ENCODE measurements at places on chromosomes 16 and 17. TPM values are rescaled to one million over a fixed set of nuclear protein-coding genes. Genes with fewer than 3 reads are reported as not detected.
A peak's percentile ranks its signal among the peaks of the same experiment; 100 is the strongest.

G6PC1 gene
- polyA plus RNA-seq: not detected

PIRT gene
- polyA plus RNA-seq: 0.02 TPM

PTX4 gene
- 0.09 TPM for polyA plus RNA-seq

PMFBP1 gene
- polyA plus RNA-seq: 0.38 TPM

TP53TG3C gene
- polyA plus RNA-seq: not detected

OTOP3 gene
- polyA plus RNA-seq: not detected

RASL10B gene
- 37.2 TPM for polyA plus RNA-seq

UMOD gene
- not detected for polyA plus RNA-seq

MYH3 gene
- polyA plus RNA-seq: 0.45 TPM

TP53TG3F gene
- not detected for polyA plus RNA-seq

CSH2 gene
- polyA plus RNA-seq: not detected

CA7 gene
- not detected for polyA plus RNA-seq

DNA sequence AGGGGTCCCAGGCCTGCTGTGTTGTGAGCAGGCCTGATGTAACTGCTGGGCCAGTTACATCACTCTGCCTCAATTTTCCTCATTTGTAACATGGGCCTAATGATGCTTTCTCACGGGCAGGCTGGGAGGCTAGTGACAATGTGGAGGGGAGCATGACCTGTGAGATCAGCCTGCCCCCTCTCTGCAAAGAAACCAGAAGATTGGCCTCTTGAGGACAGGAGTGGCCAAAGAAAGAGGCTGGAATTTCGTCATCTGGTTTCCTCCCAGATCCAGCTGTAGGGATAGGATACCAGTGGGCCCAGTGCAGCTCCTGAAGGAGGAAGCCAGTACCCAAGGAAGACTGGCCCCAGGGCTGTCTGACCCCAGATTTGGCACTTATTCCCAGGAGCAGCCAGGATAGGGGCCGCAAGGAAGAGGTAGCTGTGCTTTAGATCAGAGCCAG is 615 bp upstream of the SREBF1 start:
- DNase-seq: peak; percentile 64

GRCh38 chr17:14699574-14700185 is 398.8 kb downstream of the HS3ST3B1 start:
- no peak for DNase-seq

DNA sequence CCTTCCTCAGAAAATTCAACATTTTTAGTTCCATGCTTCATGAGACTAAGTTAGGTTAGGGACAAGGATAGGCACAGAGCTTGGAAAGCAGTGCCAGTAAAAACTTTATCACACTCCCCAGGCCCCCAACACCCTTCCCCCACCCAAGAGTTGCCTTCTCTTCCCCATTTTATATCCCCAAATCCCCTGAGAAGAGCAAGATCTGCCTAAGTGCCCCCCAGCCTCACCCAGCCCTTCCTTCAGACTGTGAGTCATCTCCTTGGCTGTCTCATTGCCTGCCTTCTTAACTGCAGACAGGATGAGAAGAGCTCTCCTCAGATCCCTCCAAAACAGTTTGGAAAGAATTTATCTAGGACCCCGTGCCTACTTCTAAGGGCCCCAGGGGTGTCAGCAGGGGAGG is 55.8 kb downstream of the NEUROD2 start:
- no peak for DNase-seq

DNA sequence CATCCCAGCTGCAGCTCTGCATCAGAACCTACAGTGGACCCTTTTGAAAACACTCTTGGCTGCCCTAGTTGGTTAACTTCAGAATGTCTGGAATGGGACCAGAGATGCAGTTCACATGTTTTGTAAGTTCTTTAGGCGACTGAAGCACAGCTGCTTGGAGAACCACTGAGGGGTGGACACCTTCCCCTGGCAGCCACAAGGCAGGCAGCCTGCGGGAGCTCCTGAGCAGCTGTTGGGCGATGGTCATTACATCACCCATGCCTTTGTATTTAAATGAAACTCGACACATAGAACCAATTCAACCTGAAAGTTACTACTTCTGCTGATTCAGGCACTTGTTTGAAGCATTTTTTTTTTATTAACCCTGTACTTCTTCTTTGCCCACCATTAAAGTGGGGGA is 151.5 kb downstream of the LGALS9B start:
- DNase-seq: no peak

DNA sequence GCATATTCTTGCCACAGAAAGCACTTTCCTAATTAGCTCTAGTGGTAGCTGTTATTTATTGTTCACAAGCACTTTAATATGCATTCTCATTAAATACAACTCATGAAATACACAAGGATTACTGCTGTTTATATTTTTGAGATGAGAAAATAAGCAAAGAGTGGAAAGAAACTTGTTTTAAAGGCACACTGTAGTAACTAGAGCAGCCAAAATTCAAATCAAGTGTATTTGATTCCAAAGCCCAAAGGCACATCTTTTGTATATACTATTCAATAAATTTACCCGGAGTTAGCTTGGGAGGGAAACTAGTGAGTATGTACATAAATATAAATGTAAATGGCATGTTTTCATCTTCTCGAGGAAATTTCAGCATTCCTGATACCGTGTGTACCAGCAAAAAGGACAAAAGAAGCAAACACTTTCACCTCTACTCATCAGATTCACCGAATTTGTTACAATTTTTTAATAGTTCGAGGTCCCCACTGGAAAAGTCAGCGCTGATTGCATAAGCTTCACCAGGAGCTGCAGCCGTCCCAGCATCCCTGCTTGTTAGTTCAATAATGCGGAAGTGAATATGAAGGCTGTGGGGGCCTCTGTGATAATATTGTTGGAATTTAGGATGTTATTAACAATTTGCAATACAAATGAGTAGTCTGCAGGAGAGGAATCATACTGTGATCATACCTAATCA is 371.6 kb upstream of the MON1B start:
- no peak for DNase-seq

- DNase-seq: no peak
These were observed 114.0 kb upstream of the METRNL start for GRCh38 chr17:82965371-82965770.

- DNase-seq: peak; percentile 89
These were observed 50.4 kb downstream of the TIMM22 start for GRCh38 chr17:1047177-1047878.

DNA sequence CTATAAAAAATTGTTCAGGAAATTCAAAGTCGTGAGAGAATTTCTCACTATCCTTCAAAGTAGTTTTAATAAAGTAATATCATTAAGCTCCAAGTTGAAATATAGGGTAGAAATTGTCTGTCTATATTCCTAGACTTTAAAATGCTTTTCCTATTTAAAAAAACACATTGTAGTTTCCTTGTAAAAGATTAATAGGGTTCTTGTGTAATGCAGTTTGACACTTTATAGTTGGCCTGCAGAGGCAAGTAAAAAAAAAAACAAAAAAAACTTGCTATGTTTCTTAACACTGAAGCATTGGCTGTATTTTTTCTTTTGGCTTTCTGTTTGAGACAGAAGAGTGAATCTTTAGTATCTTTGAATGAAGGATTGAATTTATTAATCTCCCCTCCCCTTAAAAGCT is 17.4 kb downstream of the CPD start:
- DNase-seq: no peak

GRCh38 chr16:73420676-73421075 is 372.7 kb upstream of the ZFHX3 start:
- no peak for DNase-seq

- DNase-seq: peak; percentile 88
These were observed 196.7 kb upstream of the GSE1 start for GRCh38 chr16:85416228-85417109.

- DNase-seq: no peak
These were observed 19.4 kb downstream of the CIAPIN1 start for GRCh38 chr16:57427824-57428223.

DNA sequence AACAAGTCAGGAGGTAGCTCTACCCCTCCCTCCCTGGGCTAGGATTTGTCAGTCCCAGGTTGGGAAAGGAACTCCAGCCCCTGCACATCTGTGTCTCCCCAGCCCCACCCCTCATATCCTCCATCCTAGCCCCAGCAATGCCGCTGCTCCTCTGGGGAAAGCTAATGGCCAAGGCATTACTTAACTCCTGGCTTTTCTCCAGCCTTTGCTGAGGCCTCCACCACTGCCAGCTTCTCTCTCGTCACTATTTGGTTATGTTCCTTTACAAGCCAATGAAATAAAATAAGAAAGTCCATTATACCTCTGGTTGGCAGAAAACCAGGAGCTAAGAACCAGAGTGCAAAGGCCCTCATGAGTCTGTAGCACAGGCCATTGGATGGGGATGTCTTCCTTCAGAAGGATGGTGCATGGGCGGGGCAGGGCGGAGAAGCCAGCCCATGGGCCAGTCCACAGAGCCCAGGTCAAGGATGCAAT is 171.0 kb downstream of the CCDC182 start:
- peak; percentile 75 for DNase-seq

DNA sequence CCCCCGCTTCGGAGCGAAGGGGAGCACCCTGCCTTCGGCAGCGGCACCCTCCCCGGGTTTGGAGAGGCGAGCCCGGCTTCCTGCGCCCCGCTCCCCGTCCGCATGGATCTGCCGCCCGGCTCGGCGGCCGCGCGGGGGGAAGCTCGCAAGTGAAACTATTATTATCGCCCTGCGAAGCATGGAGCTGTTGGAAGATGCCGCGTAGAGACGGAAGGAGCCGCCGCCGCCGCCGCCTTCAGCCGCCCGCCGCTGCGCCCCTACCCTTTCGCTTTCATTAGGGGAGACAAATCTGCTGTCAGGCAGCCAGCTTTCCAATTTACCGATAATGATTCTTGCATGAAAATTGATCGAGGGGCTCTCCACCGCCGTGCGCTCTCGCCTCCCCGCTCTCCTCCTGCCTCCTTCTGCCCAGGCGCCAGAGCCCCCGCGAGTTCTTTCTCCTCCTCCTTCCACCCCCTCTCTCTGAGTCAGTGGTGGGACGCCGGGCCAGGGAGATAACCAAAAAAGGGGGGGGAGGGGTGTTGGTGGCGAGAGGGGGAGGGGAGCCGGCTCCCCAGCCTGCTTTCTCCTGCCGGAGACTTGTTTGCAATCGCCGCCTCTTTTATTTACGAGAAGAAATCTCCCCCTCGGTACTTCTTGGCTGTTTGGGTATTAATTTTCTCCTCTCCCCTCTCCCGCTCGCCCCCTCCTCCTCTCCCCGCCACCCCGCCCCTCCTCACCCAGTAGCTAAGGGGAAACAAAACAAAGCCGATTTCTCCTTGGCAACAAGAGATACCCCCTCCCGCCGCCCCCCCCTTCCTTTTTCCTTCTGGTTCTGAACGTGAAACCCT is 58.0 kb upstream of the GSE1 start:
- DNase-seq: peak; percentile 91

GRCh38 chr16:78755751-78756661 is 656.6 kb downstream of the WWOX start:
- DNase-seq: no peak

- no peak for DNase-seq
These were observed 278.6 kb downstream of the CBLN1 start for GRCh38 chr16:49003022-49003421.

- DNase-seq: no peak
These were observed 71.0 kb upstream of the EFCAB3 start for GRCh38 chr17:62309396-62309795.

- no peak for DNase-seq
These were observed 13.3 kb upstream of the MYH8 start for GRCh38 chr17:10435096-10435495.

- DNase-seq: no peak
These were observed 89.6 kb downstream of the ANKRD11 start for GRCh38 chr16:89400740-89401139.

DNA sequence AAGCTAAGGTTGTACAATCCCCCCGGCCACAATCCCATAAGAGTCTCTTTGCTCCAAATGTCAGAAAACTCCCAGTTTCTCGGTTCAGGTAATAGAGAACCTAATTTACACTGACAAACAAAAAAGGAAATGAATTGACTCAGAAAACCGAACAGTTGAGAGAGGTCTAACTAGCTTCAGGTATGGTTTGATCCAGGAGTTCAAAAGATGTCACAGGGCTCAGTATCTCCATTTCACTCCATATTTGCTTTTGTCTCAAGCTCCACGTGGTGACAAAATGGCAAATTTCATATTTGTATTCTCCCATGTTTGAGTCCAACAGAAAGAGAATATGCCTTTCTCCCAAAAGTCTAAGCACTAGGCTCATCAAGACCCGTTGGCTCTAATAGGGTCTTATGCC is 117.4 kb downstream of the AXIN2 start:
- DNase-seq: no peak

- DNase-seq: peak; percentile 63
These were observed 10.7 kb upstream of the GSDMA start for GRCh38 chr17:39951924-39952679.

DNA sequence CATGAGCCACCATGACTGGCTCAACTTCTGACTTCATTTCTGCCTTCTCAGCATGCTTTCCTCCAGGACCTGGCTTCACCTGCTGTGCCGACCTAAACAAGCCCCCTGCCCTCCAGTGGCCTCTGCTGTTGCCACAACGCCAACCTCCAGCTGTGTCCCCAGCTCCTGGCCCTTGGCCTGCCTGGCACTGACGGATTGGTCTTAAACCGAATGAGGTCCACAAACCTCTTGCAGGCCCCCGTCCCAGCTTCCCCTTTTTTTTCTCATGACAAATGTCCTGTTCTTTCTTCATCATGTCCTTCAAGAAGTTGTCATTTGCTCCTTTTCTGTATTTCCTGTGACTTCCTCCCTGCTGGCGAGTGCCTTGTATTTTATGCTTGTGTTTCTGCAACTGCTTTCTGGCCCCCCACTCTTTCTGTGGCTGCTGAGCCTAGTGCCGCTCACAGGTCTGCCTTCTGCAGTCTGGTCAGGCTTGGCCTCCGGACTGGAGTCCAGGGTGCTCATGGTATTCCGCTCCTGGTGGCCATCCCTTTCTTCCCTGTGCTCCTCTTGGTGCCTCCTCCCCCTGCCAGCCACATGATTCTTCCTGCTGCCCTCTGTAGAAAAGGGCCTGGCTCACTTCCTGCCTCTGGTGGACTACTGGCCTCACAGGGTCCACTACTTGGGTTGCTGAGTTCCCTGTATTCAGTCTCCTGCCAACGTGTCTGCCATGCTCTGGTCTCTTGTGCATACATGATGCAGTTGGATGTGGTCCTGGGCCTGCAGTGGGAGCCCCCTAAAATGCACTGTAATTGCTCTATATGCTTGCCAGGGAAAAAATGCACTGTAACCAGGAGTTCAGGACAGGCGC is 2.9 kb downstream of the ATP6V0C start:
- DNase-seq: peak; percentile 63

GRCh38 chr17:37358098-37358829 is 17.5 kb upstream of the C17orf78 start:
- peak; percentile 70 for DNase-seq

DNA sequence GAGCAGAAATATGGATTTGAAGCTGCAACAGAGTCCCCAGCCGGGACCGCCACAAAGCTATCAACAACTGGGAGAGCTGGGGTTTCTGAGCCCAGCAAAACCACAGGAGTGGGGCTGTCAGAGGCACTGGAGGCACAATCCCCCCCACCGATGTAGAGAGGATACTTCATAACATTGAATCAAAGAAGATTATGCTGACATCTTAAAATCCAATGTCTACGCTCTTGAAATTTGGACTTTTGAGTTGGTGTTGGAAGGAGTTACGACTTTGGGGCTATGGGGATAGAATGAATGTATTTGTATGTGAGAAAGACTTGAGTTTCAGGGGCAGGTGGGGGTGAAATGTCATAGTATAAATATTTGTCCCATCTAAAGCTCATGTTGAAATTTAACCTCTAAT is 1121.6 kb upstream of the CDH8 start:
- DNase-seq: no peak

GRCh38 chr17:57253362-57254065 is 2.8 kb upstream of the MSI2 start:
- DNase-seq: no peak

Measured in right cardiac atrium (tissue), 5 donors.